Stimulated activated CD8-positive, alpha-beta memory T cell treated with anti-CD3 and anti-CD28 coated beads, Interleukin-7, amount 100 ng/mL, for 1 hour (primary cell): ENCODE measurements at places on chromosomes 11 and 22.

DNA sequence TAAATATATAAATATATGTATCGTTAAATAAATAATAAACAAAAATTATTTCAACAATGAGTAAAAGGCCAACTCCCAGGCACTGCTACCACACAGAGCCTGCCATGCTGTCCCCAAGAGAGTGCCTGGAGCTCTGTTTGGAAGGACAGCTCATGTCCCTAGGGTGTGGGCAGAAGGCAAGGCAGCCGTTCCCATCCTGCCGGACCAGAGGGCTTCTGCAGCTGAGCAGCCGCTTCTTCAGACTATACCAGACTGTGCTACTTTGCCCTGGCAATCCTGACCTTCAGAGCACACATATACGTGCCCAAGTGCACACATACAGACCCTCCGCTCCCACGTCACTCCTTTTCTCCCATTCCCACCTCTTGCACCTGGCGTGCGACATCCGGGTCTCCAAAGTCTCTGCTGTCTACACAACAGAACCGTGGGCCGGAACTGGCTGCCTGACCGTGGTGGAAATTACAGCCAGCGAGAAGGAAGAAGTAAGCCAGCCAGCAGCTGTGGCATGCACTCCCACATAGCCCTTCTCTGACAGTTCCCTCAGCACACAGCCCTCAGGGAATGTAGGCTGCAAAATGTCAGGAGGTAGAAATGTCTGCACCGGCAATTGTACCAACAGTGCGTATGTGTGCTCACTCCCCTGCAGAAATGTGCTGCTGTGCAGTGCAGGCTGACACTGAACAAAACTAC is 24.0 kb downstream of the PAX6 start:
- no peak for DNase-seq

DNA sequence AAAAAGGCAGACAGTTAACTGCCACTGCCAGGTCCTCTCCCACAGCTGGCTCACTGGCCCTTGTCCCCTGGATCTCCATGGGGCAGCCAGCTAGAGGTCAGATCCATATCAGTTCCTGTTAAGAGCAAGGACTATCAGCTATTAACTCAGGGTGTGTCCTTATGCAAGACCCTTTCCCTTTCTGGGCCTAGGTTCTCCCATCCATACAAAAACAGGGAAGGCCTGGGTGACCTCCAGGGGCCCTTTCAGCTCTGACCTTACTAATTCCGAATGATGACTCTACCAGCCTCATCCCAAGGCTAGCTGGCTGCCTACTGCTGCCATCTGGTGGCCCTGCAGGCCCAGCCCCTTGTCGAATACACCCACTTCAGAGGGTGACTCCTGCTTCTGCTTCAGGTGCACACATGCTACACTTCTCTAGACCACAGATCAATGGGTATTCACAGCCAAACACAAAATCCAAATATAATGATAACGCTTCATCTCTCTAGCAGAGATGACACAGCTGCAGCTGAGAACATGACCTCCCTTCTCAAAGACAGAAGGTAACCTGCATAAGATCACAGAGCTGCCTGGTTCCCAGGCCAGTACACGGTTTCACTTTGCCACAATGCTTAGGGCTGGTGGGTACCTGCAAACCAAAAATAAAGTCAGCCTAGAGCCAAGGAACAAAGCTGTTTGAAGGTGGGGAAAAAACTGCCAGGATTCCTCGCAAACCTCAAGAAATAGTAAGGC is 34.1 kb downstream of the SERGEF start:
- no peak for DNase-seq

DNA sequence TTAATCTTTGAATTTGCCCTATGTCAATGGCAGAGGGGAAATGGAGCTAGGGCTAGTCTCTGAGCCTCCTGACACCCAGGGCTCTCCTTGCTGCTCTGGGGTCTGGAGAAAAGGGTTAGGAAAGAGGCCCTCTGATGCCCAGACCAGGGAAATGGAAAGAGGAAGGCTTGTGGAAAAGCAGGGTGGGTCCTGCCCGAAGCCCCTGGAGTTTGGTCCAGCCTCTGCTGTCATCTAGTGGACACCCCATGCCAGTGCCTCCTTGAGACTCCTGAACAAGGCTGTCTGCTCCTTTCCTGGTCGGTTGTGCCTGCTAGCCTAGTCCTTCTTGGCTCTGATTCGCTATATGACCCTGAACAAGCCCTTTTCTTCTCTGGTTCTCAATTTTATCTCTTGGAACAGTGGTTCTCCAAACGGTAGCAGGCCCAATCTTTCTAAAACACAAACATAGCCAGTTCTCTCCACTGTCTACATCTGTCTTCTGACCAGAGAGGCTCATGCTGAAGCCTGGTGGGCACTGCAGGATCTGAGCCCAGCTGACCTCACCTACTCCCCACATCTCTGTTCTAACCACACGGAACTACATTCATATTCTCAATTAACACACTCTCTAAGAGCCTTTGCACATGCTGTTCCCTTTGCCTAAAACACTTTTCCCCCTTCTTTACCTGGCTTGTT is 8.8 kb upstream of the PLA2G3 start:
- no peak for DNase-seq

- DNase-seq: no peak
Observed at GRCh38 chr11:69411257-69411924, 70.1 kb upstream of the LINC01488 start.

- no peak for DNase-seq
Observed at GRCh38 chr11:95904009-95904650, 19.8 kb downstream of the MTMR2 start.

DNA sequence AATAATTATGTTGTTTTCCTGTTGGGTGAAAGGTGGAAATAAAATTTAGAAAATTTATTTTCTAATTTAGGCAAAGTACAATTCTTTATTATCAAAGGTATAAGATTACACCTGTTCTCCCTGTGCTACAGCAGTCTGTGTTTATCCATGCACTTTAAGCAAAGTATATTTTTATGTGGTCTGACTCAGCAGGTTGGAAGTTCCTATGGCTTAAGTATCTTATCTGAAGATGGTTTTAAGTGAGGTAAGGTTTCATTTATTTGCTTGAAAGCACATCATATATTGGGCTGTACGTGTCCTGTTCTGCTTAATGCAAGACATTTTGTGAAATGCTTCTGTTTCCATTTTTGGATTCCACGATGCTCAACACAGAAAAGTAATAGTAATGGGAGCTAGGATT is 14.6 kb downstream of the PPME1 start:
- no peak for DNase-seq

DNA sequence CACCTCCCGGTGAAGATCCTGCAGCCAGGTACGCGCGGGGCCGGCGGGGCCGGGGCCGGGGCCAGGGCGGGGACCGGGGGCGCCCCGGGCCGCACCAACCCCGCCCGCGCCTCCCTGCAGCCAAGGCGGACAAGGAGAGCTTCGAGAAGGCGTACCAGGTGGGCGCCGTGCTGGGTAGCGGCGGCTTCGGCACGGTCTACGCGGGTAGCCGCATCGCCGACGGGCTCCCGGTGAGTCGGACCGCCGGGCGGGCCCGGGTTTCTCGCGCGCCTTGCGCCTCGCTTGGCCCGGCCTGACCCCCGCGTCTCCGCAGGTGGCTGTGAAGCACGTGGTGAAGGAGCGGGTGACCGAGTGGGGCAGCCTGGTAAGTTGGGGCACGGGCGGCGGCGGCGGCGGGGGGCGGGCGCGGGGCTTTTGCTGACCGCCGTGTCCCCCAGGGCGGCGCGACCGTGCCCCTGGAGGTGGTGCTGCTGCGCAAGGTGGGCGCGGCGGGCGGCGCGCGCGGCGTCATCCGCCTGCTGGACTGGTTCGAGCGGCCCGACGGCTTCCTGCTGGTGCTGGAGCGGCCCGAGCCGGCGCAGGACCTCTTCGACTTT is 531 bp downstream of the PIM3 start:
- DNase-seq: no peak

DNA sequence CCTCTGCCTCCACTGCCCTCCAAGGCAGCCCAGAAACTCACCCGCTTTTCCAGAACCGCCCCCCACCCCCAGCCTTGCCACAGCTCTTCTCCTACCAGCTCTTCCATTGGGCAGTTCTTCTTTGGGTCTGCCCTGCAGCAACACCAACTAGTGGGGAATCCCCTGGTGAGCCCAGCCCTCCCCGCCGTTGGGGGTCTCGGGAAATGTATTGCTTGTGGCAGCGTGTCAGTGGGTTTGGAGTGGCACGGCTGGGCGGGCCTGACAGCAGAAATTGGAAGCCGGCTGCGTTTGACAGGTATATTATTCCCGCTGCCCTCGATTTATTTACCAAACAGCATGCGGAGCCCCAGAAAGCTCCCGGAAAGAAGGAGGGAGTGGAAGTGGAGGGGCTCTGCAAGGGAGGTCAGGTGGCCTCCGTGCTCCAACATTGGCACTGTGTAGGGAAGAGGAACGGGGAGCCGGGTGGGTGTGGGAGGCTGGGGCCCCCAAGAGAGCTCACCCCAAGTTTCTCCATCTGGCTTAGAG is 65.2 kb upstream of the NECTIN1 start:
- no peak for DNase-seq

GRCh38 chr11:46903846-46904245 is 14.5 kb downstream of the LRP4 start:
- no peak for DNase-seq

- no peak for DNase-seq
Observed at GRCh38 chr11:120501440-120501839, 10.1 kb upstream of the GRIK4 start.

DNA sequence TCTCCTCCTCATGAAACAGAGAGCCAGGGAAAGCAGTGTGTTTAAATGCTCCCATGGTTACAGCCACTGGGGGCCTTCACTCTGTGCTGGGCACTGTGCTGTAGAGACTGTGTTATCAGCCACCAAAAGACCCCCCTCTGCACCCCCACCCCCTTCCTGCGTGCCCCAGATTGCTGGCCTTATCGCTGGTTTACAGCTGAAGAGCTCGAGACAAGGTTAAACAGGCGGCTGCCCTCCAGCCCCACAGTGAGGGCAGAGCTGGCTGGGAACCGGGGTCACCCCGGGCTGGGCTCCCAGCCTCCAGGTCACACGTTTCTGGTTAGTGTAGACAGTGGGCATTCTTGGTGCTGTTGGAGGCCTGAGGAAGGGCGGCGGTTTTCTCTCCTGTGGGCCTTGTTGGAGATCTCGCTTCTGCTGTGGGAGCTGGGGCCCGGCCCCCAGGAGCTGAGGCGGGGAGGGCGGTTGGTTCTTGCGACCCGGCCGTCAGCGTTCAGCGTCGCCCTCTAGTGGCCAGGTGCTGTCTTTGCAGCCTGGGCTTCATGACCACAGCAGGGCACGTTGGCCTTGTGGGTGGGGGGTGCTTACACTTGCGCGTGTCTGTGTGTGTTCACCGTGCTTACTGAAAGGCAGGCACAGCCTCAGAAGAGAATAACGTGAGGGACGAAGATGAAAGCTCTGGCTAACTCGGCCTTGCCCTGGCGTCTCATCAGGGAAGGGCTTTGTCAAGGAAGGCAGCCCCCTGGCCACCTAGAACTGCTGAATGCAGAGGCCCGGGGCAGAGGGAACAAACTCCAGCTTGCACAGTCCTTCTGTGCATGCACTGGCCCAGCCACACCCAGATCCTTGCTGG is 40.8 kb downstream of the TBC1D22A start:
- peak; percentile 53 for DNase-seq

- peak; percentile 31 for DNase-seq
Observed at GRCh38 chr11:60971520-60971919, at the start of gene CD6. Gene CD6 (plus strand): TSS chr11:60971680. CDS start chr11:60971866, 186 bp downstream.

DNA sequence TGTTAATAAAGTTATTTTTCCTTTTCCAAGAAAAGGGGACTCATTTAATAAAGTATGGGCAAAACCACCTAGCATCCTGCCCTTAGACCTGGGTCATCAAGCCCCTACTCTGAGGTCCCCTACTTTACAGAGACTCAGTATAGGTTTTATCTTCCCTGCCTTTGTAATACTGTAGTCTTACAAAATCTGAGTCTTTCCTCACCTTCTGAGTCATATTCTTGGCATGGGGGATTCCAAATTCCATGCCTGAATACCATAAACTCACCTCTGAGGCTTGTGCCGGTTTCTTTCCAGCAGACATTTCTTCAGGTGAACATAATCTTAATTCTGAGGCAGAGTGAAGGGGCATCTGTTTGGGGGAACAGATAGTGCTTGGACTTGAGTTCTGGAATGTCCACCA is 282.5 kb downstream of the KCNA4 start:
- DNase-seq: no peak

GRCh38 chr11:9014826-9015225 is 11.0 kb upstream of the NRIP3 start:
- no peak for DNase-seq

- no peak for DNase-seq
Observed at GRCh38 chr22:23804781-23805291, 18.1 kb downstream of the SMARCB1 start.

DNA sequence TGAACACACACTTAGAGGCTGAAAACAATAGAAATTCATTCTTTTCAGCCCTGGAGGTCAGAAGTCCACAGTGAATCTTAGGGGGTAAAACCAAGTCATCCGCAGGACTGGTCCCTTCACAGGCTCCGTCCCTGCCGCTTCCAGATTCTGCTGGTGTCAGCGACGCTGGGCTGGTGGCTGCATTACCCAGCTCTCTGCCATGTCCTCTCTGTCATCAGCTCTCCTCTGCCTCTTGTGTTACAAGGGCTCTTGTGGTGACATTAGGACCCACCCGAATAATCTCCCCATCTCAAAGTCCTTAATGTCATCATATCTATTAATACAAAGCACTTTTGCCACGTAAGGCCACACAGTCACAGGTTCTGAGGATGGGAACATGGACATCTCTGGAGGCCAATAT is 47.7 kb upstream of the ANO1 start:
- DNase-seq: no peak

DNA sequence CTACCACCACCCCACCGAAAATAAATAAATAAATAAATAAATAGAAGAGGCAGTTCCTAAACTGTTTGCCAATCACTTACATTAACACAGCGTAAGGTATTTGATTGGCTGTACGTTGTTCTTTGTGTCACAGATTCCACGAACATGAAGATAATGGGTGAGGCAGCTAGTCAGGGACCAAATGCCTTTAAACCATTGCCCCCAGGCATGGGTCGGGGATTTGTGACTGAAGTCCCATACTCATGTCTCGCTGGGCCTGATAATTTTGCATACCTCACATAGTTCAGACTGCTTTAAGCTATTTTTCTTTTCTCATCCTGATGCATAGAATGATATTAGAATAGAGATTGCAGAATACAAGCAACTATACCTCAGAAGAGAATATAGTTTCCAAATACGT is 3.6 kb upstream of the CBL start:
- DNase-seq: no peak

GRCh38 chr11:113730887-113731726 is 25.0 kb upstream of the TMPRSS5 start:
- DNase-seq: no peak
